Cortex of kidney (tissue), 1 donor: ENCODE measurements at places on chromosomes 5 and 9.

GRCh38 chr5:66987949-66988838 lies 208.4 kb downstream of the CD180 start:
- no peak for DNase-seq

DNA sequence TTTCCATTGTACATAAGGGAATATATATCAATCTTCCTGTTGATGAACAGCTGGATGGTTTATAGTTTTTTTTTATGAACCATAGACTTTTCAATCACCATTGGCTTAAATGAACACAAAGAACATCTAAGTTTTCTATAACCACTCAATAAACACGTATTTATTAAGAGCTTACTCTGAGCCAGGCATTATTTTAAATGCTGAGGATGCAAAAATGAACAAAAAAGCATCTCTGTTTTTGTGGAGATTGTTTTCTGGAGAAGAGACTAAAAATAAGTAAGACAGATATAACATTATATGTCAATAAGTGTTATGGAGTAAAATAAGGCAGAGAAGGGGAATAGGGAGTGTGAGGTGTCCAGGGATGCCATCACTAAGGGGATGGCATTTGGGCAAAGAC lies 52.1 kb upstream of the SLC24A2 start:
- DNase-seq = no peak

- DNase-seq = no peak
These were observed 208.8 kb upstream of the IRX2 start for GRCh38 chr5:2960294-2960693.

- no peak for DNase-seq
These were observed 49.9 kb upstream of the SLIT3 start for GRCh38 chr5:169350759-169351240.

- DNase-seq = no peak
These were observed 137.4 kb downstream of the CD180 start for GRCh38 chr5:67058998-67059743.

DNA sequence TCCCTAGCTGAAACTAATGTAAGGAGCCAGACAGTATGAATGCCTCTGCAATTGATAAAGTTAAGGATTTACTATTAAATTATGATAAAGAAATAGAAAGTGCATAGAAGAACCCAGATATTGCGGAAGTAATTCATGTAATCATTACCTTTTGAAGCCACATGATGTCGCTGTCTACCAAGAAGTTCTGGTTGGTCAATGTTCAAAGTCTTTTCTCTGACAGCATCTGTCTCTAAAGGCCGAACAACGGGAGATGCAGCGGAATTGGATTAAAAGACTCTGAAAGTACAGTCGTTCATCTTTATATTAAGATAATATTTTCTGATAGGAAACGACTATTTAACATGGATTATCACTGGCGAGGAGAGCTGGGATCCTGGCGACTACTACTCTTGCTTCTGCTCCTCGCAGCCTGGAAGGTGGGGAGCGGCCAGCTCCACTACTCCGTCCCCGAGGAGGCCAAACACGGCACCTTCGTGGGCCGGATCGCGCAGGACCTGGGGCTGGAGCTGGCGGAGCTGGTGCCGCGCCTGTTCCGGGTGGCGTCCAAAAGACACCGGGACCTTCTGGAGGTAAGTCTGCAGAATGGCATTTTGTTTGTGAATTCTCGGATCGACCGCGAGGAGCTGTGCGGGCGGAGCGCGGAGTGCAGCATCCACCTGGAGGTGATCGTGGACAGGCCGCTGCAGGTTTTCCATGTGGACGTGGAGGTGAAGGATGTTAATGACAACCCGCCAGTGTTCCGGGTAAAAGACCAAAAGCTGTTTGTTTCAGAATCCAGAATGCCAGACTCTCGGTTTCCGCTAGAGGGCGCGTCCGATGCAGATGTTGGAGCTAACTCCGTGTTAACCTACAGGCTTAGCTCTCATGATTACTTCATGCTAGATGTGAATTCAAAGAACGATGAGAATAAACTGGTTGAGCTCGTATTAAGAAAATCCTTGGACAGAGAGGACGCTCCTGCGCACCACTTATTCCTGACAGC lies at the start of gene PCDHA8:
TSS of gene PCDHA8 (plus strand) at position 210 of the 985 bp plus-strand sequence. CDS start at position 345, 135 bp downstream.
- no peak for DNase-seq

GRCh38 chr9:123940721-123941523 lies 11.0 kb upstream of the DENND1A start:
- DNase-seq = no peak

- no peak for DNase-seq
These were observed 1.0 kb upstream of the CFAP157 start for GRCh38 chr9:127705577-127706379.

DNA sequence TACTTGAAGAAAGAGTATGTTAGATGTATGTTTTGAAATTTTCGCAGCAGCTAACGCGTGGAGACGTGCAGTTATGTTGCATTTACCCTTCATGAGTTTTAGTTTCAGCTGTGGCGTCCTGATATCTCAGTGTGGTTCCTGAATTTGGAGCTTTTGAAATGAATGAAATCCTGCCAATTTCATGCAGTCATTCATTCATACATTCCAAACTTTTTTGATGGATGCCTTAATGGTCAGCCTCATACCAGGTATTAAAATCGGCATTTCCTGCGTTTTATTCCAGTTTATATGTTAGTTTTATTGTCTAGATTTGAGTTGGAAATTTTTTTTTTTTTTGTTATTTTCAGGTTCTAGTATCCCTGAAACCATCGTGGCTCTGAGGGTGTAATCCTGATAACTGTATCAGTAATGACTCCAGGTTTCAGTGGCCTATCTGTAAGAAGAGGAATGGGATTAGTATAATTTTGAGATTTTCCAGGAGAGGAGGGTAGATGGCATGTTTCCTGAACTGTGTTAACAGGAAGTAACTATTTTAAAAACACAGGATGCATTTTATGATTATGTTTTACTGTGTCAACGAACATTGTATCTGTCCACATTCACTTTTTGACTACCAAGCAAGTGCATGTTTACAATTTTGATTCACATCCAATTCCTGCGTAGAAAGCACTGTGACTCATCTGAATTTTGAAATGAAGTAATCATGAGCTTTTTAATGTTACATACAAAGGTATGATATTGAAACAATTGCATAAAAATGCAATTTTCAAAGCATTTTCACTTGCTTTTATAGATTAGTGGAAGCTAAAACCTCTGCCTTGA lies 1.0 kb downstream of the FOCAD start:
- DNase-seq = no peak

DNA sequence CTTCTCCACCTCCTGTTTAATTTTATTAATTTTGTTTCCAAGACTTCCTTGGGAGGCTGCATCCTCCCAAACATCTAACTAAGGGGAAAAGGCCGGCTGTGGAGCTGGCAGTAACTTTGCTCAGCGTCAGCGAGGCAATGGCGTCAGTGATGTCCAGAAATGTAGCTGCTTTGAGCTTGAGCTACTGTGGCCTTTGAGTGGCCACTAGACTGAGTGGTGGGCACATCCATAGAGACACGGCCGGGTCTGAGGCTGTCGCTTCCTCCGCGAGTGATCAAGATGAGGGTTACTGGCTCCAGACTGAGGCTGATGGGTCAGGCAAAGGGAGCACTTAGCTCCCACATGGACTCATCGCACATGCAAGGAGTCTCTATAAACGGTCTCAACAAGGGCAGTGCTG lies 277.0 kb downstream of the HSPA4 start:
- DNase-seq = no peak

DNA sequence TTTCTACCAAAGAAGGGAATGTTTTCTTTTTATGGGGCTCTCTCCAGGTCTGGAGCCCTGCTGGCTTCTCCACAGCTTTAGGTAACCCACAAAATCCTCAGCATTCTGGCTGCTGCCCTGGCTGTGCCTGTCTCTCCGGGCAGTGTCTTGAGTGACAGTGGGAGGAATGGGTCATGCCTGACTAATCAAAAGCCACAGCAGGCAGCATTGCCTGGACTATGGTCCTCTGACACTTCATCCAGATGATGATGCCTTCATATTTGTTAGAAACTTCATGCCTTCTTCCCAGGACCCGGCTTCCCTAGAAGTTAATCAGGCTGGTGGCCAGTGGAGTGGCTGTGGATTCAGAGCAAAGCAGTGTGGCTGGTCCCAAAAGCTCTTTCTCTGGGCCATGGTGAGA lies 32.2 kb upstream of the TGFBI start:
- no peak for DNase-seq

GRCh38 chr5:144451187-144451973 lies 280.7 kb downstream of the KCTD16 start:
- DNase-seq = no peak

- no peak for DNase-seq
These were observed 38.3 kb downstream of the MAP3K1 start for GRCh38 chr5:56853698-56854097.

GRCh38 chr9:132982458-132982857 lies 4.0 kb downstream of the GFI1B start:
- DNase-seq = no peak

- no peak for DNase-seq
These were observed 797.3 kb upstream of the ARRDC3 start for GRCh38 chr5:92180391-92180790.

DNA sequence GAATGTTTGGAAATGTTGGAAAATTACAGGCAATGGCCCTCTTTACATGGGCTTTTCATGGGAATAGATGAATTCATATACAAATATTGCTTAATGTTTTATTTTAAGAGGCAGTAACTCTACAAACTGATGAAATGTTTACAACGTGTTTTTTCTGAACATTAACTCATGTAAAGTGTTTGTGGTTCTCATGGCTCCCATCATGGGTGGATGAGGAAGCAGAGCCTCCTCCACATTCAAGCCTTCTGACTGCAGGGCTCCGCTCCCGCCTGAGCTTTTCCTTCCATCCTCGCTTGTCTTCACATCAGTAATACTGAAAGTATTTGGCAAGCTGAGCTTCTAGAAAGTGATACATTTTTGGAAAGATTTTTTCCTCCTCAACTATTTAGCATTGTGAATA lies 204.2 kb downstream of the ARHGAP26 start:
- DNase-seq = no peak

DNA sequence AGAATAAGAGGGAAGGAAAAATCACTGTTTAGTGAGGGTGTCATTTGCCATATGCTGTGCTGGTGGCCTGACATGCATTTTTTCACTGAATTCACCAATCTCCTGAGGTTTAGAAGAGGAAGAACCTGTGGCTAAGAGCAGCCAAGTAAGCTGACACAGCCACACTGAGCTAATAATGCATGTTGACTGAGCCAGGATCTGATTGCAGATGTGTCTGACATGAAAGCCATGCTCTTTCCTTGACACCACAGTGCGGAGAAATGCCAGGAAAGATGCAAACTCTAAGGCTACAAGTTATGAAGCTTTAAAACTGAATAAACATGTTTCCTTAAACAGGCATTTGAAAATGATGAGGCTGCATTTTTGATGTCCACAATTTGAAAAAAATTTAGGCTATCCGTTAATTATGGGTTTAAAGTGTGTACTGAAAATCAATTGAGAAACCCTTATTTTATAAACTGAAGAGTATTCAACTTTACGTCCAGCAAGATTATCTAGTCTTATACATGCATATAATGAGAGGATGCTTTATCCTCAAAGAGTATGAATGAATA lies 208.6 kb downstream of the FBN2 start:
- no peak for DNase-seq

- DNase-seq = no peak
These were observed 395.0 kb upstream of the SMARCA2 start for GRCh38 chr9:1619915-1620710.

- no peak for DNase-seq
These were observed 49.3 kb downstream of the RASGEF1C start for GRCh38 chr5:180159756-180160155.

DNA sequence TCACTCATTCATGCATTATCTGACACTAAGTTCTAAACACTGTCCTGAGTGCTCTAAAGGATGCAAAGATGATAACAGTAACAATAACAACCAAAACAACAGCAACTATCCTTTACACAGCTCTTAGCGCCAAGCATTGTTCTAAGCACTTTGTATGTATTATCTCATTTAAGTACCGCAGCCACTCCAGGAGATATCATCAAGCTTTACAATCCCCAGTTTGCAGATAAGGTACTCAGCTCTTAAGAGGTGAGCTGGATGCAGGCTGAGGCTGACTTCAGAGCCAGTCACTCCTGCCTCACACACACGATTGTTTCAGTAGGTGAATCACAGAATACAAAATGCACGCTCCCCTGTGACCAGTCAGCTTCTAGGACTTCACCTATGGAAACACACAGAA lies 141.8 kb downstream of the PAX5 start:
- no peak for DNase-seq

GRCh38 chr9:136024286-136024685 lies 63.1 kb upstream of the UBAC1 start:
- no peak for DNase-seq

- DNase-seq = no peak
These were observed 123.8 kb downstream of the ASTN2 start for GRCh38 chr9:117290856-117291622.

- no peak for DNase-seq
These were observed 261.2 kb upstream of the FAM174A start for GRCh38 chr5:100273846-100274580.

- no peak for DNase-seq
These were observed 31.3 kb downstream of the SECISBP2 start for GRCh38 chr9:89349607-89350006.

DNA sequence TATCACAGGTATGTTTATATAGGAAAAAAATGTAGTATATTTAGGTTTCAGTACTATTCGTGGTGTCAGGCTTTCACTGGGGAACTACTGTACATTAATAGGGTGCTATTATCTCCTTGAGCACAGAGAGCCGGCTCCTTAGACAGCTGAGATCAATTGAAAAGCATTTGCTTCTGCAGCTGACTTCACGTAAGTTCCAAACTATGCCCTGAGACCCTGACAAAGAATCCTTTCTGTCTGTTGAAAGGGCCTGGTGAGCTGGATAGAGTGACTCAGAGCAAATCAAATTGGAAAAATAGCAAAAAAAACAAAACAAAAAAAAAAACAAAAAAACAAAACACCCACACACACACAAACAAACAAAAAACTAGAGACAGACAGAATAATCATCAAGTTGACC lies 652.0 kb downstream of the MTRR start:
- no peak for DNase-seq

DNA sequence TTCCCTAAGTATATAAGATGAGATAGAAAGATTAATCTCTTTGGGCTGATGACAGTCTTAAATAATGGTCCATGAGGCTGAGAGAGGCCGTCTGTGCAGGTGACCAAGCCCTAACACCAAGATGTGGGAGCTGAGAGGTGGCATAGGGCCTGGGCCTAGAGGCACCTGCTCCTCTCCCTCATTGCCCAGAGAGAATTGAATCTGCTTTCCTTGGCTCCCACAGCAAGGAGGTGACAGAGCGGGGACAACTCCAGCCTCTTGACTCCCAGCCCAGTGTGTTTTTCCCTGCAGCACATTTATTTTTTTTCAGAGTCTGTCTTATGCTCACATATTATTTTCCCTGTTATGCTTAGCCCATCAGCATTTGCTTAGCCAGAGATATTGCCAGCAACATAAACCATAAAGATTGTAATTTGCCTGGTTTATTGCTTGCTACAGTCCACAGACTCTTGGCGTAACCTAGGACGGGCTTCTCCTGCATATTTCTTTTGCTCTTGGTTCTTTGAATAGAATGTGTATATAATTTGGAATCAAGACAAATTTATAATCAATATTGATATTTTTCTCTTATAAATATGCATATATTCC lies 105.6 kb downstream of the NTRK2 start:
- DNase-seq = no peak

- no peak for DNase-seq
These were observed 7.1 kb upstream of the ORM1 start for GRCh38 chr9:114315723-114316363.

GRCh38 chr5:171537070-171537849 lies 117.8 kb downstream of the FGF18 start:
- DNase-seq = no peak
